ENCODE measurements at places on chromosomes 7 and 10.

DNA sequence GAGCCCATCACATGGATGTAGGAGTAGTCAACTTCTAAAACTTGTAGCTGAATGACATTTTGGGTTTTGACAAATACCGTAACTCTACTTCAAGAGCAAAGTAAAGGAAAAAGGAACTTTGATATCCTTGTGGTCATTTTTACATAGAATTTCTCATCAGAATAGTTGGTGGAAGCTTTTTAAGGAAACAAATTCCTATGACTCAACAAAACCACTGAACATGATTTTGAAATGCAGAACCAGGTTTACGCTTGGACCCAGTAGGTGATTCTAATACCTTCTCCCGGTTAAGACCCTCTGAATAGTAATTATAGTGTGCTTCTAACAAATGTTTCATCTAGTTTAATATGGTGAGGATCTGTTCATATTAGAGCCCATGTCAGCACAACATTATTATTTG, 307.8 kb downstream of the GPR37 start:
- peak; percentile 31 for DNase-seq

GRCh38 chr10:92052088-92052487, 128.5 kb downstream of the BTAF1 start:
- DNase-seq: no peak

DNA sequence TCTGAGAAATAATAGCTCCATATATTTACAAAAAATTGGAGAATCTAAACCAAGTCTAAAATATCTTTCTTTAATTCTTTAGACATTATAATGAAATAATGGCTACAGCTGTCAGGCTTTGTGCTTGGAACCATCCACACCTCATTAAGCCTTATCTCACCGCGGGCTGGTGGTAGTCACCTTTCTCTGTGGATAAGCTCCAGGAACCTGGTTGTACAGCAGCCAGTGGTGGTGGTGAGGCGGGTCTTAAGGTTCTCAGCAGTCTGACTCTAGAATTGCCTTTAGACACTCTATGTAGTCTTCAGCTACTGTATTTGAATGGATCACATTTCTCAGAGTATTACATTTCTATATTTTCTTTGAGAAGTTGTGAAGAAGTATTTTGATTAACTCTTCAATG, 34.2 kb downstream of the CUL1 start:
- no peak for DNase-seq

DNA sequence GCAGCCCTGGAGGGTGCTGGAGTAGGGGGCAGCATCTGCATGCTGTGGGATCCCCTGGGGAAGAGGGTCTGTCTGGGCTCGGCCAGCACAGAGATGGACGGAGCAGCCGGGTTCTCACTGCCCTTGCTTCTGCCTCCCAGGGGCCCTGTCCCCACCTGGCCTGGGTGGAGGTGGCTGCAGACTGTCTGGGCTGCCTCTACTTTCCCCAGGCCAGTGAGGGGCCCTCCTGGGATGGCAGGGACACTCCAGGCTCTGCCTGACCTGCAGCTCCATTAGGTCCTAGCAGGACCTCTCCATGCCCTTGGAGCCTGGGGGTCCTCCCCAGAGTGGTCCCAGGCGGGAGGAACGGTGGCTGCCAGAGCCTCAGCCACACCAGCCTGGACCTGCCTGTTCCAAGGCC, 63.7 kb downstream of the PWWP2B start:
- no peak for DNase-seq

DNA sequence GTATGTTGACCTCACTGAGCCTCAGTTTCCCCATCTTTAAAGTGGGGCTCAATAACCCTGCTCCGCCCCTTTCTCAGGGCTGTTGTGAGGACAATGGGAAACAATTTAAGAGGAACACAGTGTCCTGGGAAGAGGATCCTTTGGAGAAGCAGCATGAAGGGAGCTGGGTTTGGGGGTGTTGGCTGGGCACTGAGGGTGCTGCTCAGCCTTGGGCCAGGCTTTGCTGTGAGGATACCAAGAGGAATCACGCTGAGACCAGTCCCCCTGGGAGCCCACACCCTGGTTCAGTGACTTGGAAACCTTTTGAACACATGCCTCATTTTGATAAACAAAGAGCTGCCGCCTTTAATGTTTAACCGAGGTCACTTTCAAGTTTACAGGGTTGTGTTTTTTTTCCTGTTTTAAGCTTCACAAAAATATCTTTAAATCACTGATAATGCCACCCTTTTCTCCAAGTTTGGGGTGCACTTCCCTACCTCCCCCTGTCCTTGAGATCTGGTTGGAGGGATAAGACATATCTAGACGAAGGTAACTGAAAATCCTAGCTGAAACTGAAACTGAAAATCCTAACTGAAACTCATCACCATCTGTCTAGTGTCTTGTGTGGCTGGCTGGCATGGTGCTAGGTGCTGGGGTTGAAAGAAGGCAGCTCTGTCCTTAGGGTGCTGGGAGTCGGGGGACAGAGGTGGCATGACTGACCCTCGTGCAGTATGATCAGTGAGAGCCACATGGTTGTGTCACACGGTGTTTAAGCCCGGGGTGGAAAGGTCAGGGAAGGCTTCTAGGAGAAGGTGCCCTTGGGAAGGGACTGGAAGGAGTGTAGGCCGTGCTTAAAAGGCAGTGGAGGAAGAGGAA, 27.7 kb downstream of the ZNF775 start:
- peak; percentile 47 for DNase-seq

GRCh38 chr10:19999431-19999830, 183.2 kb downstream of the PLXDC2 start:
- DNase-seq: no peak

GRCh38 chr10:5975641-5976473, 1.5 kb downstream of the IL15RA start:
- peak; percentile 27 for DNase-seq

- DNase-seq: no peak
These were observed 28.6 kb upstream of the KCNK18 start for GRCh38 chr10:117168729-117169128.

GRCh38 chr10:44242091-44242490, 142.8 kb downstream of the CXCL12 start:
- no peak for DNase-seq

DNA sequence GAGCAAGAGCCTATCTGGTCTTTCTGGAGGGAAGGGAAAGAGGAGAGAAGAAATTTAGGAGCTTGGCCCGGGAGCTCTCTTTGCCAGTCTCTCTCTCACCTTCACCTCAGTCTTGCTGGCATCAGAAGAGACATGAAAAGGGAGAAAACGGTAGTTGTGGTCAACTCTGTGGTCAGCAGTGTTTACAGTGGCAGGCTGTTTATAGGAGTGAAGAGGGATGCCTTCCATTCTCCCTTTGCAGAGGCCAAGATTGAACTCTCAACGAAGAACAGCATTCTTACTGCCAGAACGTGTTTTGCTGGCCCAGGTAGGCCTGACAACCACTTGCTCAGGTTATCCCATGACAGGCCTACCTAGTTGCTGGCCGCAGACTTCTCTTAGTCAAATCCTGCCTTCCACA, 133.3 kb downstream of the CCDC3 start:
- DNase-seq: no peak

DNA sequence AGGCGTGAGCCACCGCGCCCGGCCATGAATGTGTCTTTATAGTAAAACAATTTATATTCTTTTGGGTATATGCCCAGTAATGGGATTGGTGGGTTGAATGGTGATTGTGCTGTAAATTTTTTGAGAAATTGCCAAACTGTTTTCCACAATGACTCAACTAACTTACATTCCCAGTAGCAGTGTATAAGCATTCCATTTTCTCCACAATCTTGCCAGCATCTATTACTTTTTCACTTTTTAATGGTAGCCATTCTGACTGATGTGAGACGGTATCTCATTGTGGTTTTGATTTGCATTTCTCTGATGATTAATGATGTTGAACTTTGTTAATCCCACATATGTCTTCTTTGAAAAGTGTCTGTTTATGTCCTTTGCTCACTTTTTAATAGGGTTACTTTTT, 1187.9 kb downstream of the XPNPEP1 start:
- DNase-seq: peak; percentile 84

DNA sequence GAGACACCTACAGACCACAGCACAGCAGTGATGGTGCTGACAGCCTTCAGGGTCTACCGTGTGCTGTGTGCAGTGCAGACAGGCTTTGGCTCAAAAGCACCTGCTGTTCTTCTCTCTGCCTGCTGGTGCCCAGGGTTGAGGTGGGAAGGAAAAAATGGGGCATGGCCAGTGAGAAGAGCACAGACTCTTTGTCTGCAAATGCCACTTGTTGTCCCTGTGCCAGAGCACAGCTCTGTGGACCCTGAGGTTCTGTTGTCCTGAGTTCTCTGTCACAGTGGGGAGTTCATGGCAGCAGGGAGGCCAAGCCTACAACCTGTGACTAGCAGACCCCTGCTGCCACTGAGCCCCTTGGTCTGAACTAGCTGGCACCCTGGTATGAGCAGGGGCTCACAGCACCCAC, 376.7 kb downstream of the GLRX3 start:
- no peak for DNase-seq

DNA sequence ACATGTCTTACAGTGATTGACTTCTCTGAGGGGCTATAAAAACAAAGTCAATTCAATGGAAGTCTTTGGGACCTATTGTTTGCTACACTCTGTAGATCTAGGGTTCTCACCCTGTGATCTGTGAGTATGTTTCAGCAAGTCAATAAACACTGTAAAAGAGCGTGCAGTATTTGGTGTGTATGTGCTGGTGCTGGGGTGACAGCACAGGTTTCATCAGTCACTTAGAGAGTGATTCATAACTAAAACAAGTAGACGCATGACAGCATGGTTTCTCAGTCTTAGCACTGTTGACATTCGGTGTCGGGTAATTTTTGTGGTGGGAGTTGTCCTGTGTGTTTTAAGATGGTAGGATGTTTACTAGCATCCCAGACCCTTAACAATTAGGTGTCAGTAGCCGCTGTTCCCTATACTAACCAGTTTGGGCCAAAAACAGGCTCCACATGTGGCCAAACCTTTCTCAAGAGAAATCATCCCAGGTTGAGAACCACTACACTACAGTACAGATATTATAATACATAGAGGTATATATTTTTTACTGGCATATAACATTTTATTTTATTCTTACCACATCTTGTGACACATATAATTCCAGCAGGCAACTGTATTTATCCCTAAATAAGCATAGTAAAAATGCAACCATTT, 411.8 kb downstream of the ARL4A start:
- DNase-seq: no peak

- peak; percentile 44 for DNase-seq
These were observed 92.6 kb upstream of the HECTD2 start for GRCh38 chr10:91317541-91317940.

DNA sequence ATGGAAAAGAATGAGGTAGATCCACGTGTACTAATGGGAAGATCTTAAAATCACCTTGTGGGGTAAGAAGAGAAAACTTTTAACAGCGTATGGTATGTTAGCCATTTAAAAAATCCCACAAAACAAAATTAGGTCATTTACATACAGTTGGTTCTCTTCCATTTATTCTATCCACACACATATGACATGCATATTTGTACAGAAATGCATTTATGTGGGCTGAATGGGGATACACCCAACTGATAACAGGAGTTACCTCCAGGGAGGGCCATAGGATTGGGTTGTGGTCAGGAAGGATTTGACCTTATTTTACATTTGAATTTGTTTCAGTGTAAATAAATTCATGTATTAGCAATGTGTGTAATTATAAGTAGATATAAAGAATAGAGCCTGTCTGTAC, 71.5 kb downstream of the MCMBP start:
- DNase-seq: no peak

GRCh38 chr10:118751265-118751664, 3.5 kb downstream of the CACUL1 start:
- DNase-seq: no peak

- DNase-seq: no peak
These were observed 271.9 kb downstream of the RNLS start for GRCh38 chr10:88311264-88311663.

- DNase-seq: no peak
These were observed 275.0 kb upstream of the BMPER start for GRCh38 chr7:33630359-33630758.

GRCh38 chr10:1362589-1363445, 306.6 kb downstream of the WDR37 start:
- no peak for DNase-seq

DNA sequence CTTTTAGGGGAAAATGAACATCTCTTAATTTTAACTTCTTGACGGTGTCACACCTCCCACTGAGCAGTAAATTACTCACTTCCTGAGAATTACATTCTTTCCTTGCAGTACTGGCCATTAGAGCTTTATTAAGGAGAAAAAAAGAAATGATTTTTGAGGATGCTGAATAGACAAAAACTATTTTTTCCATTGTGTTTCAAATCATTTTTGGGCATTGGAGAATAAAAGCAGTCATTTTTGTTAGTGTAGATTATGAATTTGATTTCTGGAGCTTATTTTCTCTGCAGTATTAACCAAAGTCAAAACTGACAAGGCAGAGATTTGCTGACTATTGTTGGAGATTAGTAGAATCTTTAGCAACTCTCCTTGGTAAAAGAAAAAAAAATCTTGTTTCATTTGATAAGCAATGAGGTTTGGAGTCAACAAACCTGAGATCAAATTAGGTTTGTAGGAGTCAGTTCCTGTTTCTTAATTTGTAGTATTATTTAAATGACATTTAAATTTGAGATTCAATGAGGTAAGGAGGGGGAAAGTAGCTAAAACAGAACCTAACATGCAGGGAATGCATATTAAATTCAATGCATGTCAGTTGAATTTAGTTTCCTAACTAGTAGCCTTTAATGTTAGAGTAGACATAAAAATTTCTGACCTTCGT, 70.6 kb downstream of the AP3M1 start:
- DNase-seq: peak; percentile 62

- no peak for DNase-seq
These were observed 107.4 kb downstream of the LHPP start for GRCh38 chr10:124568848-124569622.

DNA sequence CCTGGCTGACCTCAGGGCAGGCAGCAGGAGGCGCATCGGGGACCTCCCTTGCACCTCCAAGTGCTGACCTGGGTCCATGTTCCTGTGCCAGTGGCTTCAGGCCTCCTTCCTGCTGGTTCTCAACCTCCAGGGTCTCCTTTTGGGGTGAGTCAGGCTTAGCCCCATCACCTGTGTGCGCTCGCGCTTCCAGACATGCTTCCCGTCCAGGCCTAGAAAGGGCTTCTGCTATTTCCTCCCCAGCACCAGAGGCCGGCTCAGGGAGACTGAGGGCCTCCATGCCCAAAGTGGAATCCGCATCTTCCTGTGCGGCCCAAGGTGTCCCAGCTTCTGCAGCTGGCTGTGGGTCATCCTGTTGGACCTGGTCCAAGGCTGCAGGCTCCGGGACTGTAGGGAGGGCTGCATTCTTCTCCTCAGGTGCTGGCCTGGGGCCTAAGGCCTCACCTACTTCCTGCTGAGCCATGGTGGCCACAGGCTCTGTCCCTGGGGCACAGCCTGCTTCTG, 5.9 kb downstream of the NACAD start:
- no peak for DNase-seq

DNA sequence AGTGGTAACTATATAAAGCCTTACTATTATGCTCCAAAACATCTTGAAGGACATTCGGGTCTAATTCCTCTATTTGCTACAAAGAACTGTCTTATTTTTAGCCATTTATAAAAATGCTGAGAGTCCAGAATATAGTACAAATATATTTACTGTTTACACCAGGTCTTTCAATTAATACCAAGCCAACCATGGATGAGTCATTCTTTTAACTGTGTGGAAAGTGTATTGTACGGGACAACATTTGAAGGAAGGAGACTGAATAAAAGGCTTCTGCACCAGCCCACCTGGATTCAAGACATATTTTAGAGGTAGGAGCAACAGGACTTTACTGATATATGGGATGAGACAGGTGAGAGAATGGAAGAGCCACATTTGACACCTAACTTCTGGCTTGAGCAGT, 35.4 kb downstream of the MASTL start:
- no peak for DNase-seq

- peak; percentile 27 for DNase-seq
These were observed 37.8 kb downstream of the AOAH start for GRCh38 chr7:36686499-36686898.

Measured in choroid plexus epithelial cell (primary cell).